ENCODE measurements at places on chromosomes 12 and 14. TPM values are rescaled to one million over a fixed set of nuclear protein-coding genes. Genes with fewer than 3 reads are reported as not detected.

The XPOT gene
- total RNA-seq = 50.1 TPM

The MRPS35 gene
- 32.7 TPM for total RNA-seq

The CPNE6 gene
- total RNA-seq = 1.3 TPM

The PAH gene
- not detected for total RNA-seq

The NOVA1 gene
- 11.0 TPM for total RNA-seq

The ZFYVE26 gene
- total RNA-seq = 22.6 TPM

The TAS2R19 gene
- 8.3 TPM for total RNA-seq

The SLC7A8 gene
- total RNA-seq = 18.4 TPM

The ANO4 gene
- total RNA-seq = not detected

The CCDC77 gene
- 5.6 TPM for total RNA-seq

The DCAF4 gene
- total RNA-seq = 13.1 TPM

The CLMN gene
- 10.4 TPM for total RNA-seq

The FAM222A gene
- total RNA-seq = 0.68 TPM

- no peak overlapping the region for H3K27ac ChIP-seq
- H3K4me1 ChIP-seq = peaks cover 13% of the 10 kb centered on the region
- no peaks in the 10 kb centered on the region for H3K27me3 ChIP-seq
- DNase-seq = no peak
- no peak overlapping the region for H3K4me3 ChIP-seq
- no peaks in the 10 kb centered on the region for H3K36me3 ChIP-seq
Measured at GRCh38 chr12:51862947-51863346, 14.4 kb upstream of the FIGNL2 start.

GRCh38 chr12:91662021-91662420 is 479.4 kb upstream of the DCN start:
- no peak overlapping the region for H3K4me3 ChIP-seq
- H3K27me3 ChIP-seq = no peaks in the 10 kb centered on the region
- peaks cover 10% of the 10 kb centered on the region for H3K4me1 ChIP-seq
- H3K27ac ChIP-seq = no peak overlapping the region
- no peaks in the 10 kb centered on the region for H3K36me3 ChIP-seq

DNA sequence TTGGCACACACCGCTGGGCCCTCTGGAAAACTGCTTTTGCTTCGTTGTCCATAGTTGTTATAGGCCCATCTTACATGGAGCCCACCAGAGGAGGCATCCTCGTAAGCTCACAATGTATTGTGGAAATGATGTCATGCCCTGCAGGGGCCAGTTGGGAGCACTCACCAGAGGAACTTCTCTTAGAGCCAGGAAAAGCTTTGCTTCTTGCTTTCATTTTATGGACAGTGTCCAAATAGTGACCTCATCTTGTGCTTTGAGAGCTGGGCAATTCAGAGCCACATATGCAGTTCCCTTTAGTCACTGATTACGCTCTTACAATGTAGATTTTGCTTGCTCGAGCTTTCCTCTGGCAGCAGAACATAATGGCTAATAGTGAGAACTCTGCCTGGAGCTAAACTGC is 275.6 kb downstream of the AACS start:
- no peaks in the 10 kb centered on the region for H3K27me3 ChIP-seq
- no peaks in the 10 kb centered on the region for H3K36me3 ChIP-seq
- DNase-seq = no peak

- H3K27me3 ChIP-seq = no peaks in the 10 kb centered on the region
- H3K36me3 ChIP-seq = no peaks in the 10 kb centered on the region
- no peak for DNase-seq
- no peak overlapping the region for H3K27ac ChIP-seq
- H3K4me3 ChIP-seq = no peak overlapping the region
- H3K4me1 ChIP-seq = peaks cover 25% of the 10 kb centered on the region
Measured at GRCh38 chr12:2151391-2151790, 98.6 kb downstream of the CACNA1C start.

- no peaks in the 10 kb centered on the region for H3K36me3 ChIP-seq
Measured at GRCh38 chr14:20632448-20632830, 9.1 kb downstream of the OR6S1 start.

- H3K4me1 ChIP-seq = peaks cover 4% of the 10 kb centered on the region
- no peak for DNase-seq
- no peak overlapping the region for H3K4me3 ChIP-seq
- no peaks in the 10 kb centered on the region for H3K27me3 ChIP-seq
- no peak overlapping the region for H3K27ac ChIP-seq
- H3K36me3 ChIP-seq = no peaks in the 10 kb centered on the region
Measured at GRCh38 chr12:89706551-89706950, 2.1 kb downstream of the ATP2B1 start.

- no peaks in the 10 kb centered on the region for H3K36me3 ChIP-seq
- H3K27ac ChIP-seq = no peak overlapping the region
- no peak overlapping the region for H3K4me3 ChIP-seq
Measured at GRCh38 chr12:47941475-47941780, 22.0 kb upstream of the TMEM106C start.

DNA sequence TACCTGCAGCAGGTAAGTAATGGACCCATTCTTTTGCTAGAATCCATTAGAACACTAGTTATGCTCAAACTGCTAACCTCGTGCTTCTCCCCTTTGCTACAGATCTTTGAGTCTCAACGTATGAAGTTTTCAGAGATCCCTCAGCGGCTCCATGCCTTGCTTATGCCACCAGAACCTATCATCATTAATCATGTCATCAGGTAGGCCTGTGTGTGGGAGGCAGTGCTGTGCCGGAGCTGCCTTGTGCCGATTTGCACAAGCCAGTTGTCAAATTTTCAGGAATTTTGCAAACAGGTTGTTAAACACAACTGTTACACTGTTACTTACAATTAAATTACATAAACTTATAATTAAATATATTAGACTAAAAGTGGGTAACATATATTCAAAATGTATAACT is 5.2 kb downstream of the SMARCD1 start:
- H3K4me3 ChIP-seq = no peak overlapping the region
- no peak for DNase-seq
- H3K36me3 ChIP-seq = peaks cover 65% of the 10 kb centered on the region
- H3K4me1 ChIP-seq = peaks cover 28% of the 10 kb centered on the region
- H3K27ac ChIP-seq = no peak overlapping the region

GRCh38 chr12:94721173-94721572 is 70.8 kb upstream of the TMCC3 start:
- H3K4me3 ChIP-seq = no peak overlapping the region
- H3K27me3 ChIP-seq = no peaks in the 10 kb centered on the region
- DNase-seq = no peak
- H3K36me3 ChIP-seq = no peaks in the 10 kb centered on the region
- no peaks in the 10 kb centered on the region for H3K4me1 ChIP-seq

DNA sequence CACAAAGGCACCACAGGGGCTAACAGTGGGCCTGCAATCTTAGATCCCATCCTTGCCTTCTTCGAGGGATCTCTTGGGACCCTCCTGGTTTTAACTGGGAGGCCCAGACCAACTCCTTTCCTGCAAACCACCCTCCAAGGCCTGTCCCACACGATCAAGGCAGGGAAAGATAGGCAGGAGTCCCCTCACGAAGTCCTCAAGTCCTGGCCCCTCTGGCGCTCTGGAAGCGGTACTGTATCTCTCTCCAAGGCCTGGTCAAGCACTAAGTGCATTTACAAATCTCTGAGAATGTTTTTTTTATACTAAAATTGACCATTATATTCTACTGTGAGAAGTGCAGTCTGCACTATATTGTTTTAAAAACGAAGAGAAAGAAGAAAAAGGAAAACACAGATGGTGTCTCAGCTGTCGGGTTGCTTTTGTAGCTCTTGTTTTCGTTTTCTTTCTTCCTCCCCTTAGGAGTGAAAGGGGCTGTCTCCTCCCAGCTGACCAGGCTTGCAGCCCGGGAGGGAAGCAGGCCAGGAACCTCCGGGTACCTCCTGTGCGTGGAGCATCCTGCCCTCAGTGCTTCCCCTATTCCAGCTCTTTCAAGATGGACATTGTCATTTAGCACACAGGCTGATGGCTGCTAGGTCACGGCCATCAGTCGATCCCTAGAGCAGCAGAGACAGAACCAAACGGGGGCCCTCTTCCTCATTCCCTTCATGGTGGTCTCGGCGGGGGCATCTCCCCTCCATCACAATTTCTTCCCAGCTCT is 56.7 kb downstream of the FAM222A start:
- no peak for DNase-seq
- no peaks in the 10 kb centered on the region for H3K36me3 ChIP-seq
- H3K27ac ChIP-seq = no peak overlapping the region
- H3K27me3 ChIP-seq = no peaks in the 10 kb centered on the region

DNA sequence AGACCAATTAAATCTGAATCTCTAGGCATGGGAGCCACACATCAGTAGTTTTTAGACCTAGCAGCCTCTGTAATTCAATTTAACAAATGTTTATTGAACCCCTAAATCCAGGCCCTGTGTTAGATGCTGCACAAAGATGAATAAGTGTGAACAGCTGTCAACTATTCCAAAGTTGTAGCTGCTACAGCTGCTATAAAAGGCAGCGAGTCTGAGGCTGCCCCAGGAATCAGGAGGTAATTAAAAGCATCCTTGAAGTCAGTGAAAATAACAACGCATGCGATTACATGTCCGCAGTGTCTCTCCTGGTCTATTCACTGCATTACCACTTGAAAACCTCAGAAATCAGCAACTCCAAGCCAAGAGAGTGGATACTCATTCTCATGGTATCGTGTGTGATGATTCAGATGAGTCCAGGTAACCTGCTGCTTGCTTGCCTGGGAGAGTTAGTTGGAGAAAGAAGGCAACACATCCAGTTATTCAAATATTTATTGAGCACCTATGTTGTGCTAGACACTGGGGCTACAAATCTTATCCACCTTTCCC is 34.9 kb upstream of the DDHD1 start:
- no peak overlapping the region for H3K4me3 ChIP-seq
- no peaks in the 10 kb centered on the region for H3K27me3 ChIP-seq
- no peaks in the 10 kb centered on the region for H3K4me1 ChIP-seq
- DNase-seq = no peak
- H3K36me3 ChIP-seq = no peaks in the 10 kb centered on the region
- no peak overlapping the region for H3K27ac ChIP-seq

- no peaks in the 10 kb centered on the region for H3K4me1 ChIP-seq
- H3K4me3 ChIP-seq = no peak overlapping the region
- H3K36me3 ChIP-seq = no peaks in the 10 kb centered on the region
- no peak overlapping the region for H3K27ac ChIP-seq
- no peak for DNase-seq
Measured at GRCh38 chr12:57560516-57560915, 10.7 kb downstream of the KIF5A start.

GRCh38 chr14:29144621-29145020 is 378.0 kb downstream of the FOXG1 start:
- DNase-seq = no peak
- no peak overlapping the region for H3K27ac ChIP-seq
- H3K4me1 ChIP-seq = no peaks in the 10 kb centered on the region

- no peaks in the 10 kb centered on the region for H3K4me1 ChIP-seq
- H3K4me3 ChIP-seq = no peak overlapping the region
- H3K27ac ChIP-seq = no peak overlapping the region
- DNase-seq = no peak
- no peaks in the 10 kb centered on the region for H3K27me3 ChIP-seq
- H3K36me3 ChIP-seq = no peaks in the 10 kb centered on the region
Measured at GRCh38 chr14:29528889-29529288, 398.8 kb downstream of the PRKD1 start.

GRCh38 chr14:105860615-105861580 is 334.5 kb downstream of the TMEM121 start:
- no peaks in the 10 kb centered on the region for H3K36me3 ChIP-seq
- no peak for DNase-seq
- no peaks in the 10 kb centered on the region for H3K27me3 ChIP-seq

- no peaks in the 10 kb centered on the region for H3K4me1 ChIP-seq
- H3K27me3 ChIP-seq = no peaks in the 10 kb centered on the region
- no peak for DNase-seq
Measured at GRCh38 chr12:18782827-18783226, 44.9 kb downstream of the CAPZA3 start.

DNA sequence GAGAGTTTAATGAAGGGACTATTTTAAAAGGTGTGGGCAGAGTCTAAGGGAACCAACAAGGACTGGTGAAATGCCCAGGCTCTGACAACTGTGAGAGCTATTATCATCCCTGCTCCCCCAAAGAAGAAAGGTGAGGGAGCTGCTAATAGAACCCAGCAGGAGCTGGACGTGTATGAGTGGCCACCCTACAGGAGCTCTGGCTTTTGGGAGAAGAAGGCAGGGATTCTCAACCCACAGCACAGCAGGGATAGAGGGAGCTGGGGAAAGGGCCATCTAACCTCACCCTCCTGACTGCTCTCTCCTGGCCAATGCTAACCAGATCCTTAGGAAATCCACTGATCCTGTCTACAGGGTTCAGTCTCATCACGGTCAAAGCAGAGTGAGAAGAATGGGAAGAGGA is 57.1 kb downstream of the GRIN2B start:
- H3K27ac ChIP-seq = no peak overlapping the region
- no peaks in the 10 kb centered on the region for H3K36me3 ChIP-seq
- no peak for DNase-seq
- no peak overlapping the region for H3K4me3 ChIP-seq
- no peaks in the 10 kb centered on the region for H3K4me1 ChIP-seq

GRCh38 chr12:93010461-93010860 is 81.4 kb upstream of the EEA1 start:
- no peak for DNase-seq
- H3K4me3 ChIP-seq = no peak overlapping the region
- H3K27ac ChIP-seq = no peak overlapping the region
- H3K27me3 ChIP-seq = no peaks in the 10 kb centered on the region
- H3K4me1 ChIP-seq = no peaks in the 10 kb centered on the region
- H3K36me3 ChIP-seq = no peaks in the 10 kb centered on the region

GRCh38 chr14:61183196-61183885 is 97.8 kb downstream of the TMEM30B start:
- peaks cover 36% of the 10 kb centered on the region for H3K4me1 ChIP-seq
- DNase-seq = no peak
- no peaks in the 10 kb centered on the region for H3K36me3 ChIP-seq

DNA sequence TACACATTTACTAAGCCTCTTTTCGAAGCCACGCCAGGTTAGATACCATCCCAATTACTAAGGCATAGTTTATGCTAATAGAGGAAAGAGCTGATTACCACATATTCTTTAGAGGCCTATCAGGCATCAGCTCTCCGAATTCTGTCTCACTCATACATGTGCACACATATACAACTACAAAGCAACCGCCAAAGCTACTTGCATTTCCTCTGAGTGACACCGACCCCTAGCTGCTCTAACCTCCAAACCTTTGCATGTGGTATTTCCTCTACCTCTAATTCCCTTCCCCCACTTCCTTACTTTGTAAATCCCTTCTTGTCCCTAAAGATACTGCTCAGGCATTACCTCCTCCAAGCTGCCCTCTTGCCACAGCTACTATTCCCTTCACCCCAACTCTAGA is 107.2 kb downstream of the DUSP6 start:
- no peak overlapping the region for H3K27ac ChIP-seq
- H3K4me3 ChIP-seq = no peak overlapping the region

DNA sequence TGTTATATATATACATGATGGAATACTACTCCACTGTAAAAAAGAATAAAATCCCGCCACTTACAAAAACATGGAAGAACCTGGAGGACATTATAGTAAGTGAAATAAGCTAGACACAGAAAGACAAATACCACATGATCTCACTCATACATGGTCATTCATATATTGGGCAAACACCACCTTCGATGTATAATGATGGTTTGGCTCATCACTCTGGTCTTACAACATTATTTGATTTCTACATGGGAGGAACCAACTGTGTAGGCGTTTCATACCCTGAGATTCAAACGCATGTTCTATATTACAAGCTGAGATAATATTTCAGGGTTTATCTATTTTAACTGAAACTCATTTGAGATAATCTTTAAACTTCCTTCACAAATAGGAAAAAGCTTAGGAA is 48.3 kb downstream of the ABCD2 start:
- H3K27ac ChIP-seq = no peak overlapping the region
- no peak overlapping the region for H3K4me3 ChIP-seq
- DNase-seq = no peak
- no peaks in the 10 kb centered on the region for H3K27me3 ChIP-seq
- H3K4me1 ChIP-seq = no peaks in the 10 kb centered on the region
- H3K36me3 ChIP-seq = no peaks in the 10 kb centered on the region

GRCh38 chr12:104588047-104588920 is 131.5 kb downstream of the CHST11 start:
- H3K27me3 ChIP-seq = no peaks in the 10 kb centered on the region
- H3K36me3 ChIP-seq = no peaks in the 10 kb centered on the region
- H3K4me3 ChIP-seq = no peak overlapping the region
